ENCODE measurements at places on chromosomes 13 and 19.

DNA sequence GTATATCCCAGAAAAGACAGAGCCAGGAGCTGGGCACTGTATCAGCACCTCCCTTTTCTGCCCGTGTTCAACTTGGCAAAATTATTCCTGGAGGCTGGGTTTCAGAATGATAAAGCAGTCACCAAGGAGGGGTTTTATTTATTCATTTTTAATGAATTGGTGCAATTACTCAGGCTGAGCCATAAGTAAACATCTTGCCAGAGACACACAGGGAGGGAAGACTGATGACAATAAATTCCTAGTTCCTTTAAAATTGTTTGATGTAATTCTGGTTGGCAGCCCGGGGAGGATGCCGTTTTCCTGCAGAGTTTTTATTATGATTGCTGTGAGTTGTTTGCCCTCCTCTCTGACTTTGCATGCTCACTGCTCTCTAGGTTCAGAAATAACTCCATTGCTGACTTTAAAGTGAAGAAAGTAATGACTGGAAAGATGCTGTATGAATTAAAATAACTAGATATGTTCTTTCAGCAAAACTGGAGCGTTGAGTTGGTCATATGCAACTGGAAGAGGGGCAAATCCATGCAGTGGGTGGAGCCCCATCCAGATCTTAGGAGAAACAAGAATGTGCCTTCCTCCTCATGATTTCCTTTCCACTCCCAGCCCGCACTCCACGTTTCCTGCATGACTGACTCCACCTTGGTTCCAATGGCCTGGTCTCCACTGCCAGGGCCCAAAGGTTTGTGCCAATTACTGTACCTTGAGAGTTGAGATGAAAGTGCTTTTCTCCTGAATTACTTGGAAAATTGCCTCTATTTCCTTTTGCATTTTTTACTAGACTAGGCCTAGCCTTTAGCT lies 182.1 kb downstream of the RFC3 start:
- DNase-seq, result no peak

GRCh38 chr13:78194904-78195639 lies 276.4 kb upstream of the EDNRB start:
- DNase-seq, result no peak

GRCh38 chr13:46855664-46856063 lies 41.2 kb downstream of the HTR2A start:
- DNase-seq, result no peak

- no peak for DNase-seq
Observed at GRCh38 chr13:86882835-86883234, 788.3 kb upstream of the SLITRK5 start.

GRCh38 chr19:39823686-39824085 lies 10.3 kb downstream of the DYRK1B start:
- no peak for DNase-seq

- no peak for DNase-seq
Observed at GRCh38 chr19:51803519-51803918, 8.6 kb downstream of the FPR3 start.

- DNase-seq, result no peak
Observed at GRCh38 chr13:46405457-46405856, 18.4 kb upstream of the RUBCNL start.
